ENCODE measurements at places on chromosomes 2 and 18. TPM values are rescaled to one million over a fixed set of nuclear protein-coding genes. Genes with fewer than 3 reads are reported as not detected.

The NXPH2 gene
- not detected for polyA plus RNA-seq

The DPP10 gene
- polyA plus RNA-seq, result not detected

The ZNF396 gene
- polyA plus RNA-seq, result 0.90 TPM

The TMEM247 gene
- polyA plus RNA-seq, result not detected

The SH3BP4 gene
- polyA plus RNA-seq, result 0.85 TPM

The PKP4 gene
- not detected for polyA plus RNA-seq

The PROM2 gene
- polyA plus RNA-seq, result not detected

The UGT1A7 gene
- polyA plus RNA-seq, result not detected

The CNDP1 gene
- not detected for polyA plus RNA-seq

The TCF7L1 gene
- polyA plus RNA-seq, result not detected

The CD207 gene
- polyA plus RNA-seq, result not detected

The BCS1L gene
- 23.7 TPM for polyA plus RNA-seq

The TNFRSF11A gene
- polyA plus RNA-seq, result not detected

The LYPD6 gene
- not detected for polyA plus RNA-seq

The MTCL1 gene
- polyA plus RNA-seq, result 0.80 TPM

The IL1F10 gene
- not detected for polyA plus RNA-seq

The CPO gene
- not detected for polyA plus RNA-seq

All from naive B cell (primary cell).